Stimulated activated CD4-positive, alpha-beta T cell treated with anti-CD3 and anti-CD28 coated beads, Interleukin-2, amount 100 ng/mL, for 24 hours (primary cell): ENCODE measurements at places on chromosomes 4 and X.

- no peak for DNase-seq
These were observed 22.8 kb downstream of the PDLIM3 start for GRCh38 chr4:185512516-185512915.

DNA sequence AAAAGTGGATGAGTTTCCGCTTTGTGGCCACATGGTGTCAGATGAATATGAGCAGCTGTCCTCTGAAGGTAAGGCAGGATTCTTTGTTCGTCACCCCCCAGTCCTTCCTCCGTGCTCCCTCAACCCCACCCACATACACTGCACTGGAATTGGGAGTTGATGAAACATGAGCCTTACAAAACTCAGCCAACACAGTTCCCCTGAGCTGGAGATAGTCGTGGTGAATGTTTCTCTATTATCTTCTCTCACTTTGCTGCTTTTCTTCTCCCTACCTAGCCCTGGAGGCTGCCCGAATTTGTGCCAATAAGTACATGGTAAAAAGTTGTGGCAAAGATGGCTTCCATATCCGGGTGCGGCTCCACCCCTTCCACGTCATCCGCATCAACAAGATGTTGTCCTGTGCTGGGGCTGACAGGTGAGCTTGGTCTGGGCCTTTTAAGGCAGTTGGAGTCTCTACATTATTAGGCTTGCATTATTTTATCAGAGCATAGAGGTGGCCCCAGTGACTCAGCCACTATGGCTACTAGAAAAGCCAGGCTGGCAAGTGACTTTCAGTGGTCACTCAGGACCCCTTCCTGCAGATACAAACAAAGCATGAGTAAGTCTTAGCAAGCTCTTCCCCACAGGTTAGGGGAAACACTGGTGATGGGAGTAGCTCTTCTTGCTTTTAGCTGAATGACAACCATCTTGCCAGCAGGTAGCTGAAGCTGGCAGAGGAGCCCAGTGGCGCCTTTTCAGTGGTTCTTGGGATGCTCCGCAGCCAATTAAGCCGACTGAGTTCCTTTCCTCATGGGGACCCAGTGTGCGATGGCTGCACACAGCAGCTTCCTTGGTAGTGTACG is 1.6 kb downstream of the RPL10 start:
- peak; percentile 35 for DNase-seq

- no peak for DNase-seq
These were observed 99.6 kb upstream of the MAML3 start for GRCh38 chr4:140253556-140254027.

DNA sequence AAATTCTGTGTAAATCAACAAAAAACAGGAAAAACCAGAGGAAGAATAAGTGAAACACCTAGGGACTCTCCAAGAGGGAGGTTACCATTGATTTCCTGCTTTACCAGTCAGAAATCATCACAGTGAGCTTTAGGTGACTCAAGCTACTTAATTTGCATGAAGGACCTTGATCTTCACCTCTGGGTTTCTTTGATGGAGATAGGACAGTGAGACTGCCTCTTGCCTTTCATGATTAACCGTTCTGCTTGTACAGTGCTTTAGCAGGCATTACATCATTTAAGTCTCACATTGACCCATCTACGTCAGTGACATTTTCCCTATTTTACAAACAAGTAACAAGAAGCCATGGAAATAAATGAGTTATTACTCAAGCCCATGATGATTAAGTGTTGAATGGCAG is 3.4 kb upstream of the GK start:
- DNase-seq: no peak

- DNase-seq: no peak
These were observed 805.8 kb upstream of the DIAPH2 start for GRCh38 chrX:95878874-95879273.

- DNase-seq: no peak
These were observed 144.2 kb downstream of the PDLIM5 start for GRCh38 chr4:94595880-94596483.

GRCh38 chrX:1451251-1451660 is 1.5 kb downstream of the ASMTL start:
- no peak for DNase-seq

- DNase-seq: no peak
These were observed 499.1 kb upstream of the SLIT2 start for GRCh38 chr4:19752599-19752998.

DNA sequence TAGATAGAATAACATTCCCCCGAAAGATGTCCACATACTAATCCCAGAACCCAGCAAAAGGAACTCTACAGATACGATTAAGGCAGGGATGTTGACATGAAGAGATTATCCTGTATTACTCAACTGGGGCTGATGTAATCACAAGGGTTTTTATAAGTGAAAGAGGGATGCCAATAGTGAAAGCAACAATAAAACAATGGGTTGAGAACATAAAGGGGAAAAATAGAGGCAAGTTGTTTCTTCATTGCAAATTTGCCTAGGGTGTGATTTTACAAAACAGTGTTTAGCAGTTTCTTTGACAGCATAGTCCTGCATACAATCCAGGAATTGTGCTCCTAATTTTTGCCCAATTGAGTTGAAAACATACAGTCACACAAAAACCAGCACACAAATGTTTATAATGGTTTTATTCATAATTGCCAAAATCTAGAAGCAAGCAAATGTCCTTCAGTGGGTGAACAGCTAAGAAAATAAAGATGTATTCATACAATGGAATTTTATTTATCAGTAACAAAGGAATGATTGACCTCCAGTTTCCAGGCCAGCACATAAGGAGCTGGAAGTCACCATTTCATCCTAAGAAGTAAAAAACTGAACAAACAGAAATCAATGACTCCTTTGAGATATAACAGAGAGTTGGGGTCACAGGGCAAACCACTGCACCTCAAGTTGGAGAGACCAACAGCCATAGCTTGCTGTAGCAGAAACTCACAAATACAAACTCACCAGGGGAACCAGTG is 107.2 kb downstream of the CENPC start:
- DNase-seq: no peak

DNA sequence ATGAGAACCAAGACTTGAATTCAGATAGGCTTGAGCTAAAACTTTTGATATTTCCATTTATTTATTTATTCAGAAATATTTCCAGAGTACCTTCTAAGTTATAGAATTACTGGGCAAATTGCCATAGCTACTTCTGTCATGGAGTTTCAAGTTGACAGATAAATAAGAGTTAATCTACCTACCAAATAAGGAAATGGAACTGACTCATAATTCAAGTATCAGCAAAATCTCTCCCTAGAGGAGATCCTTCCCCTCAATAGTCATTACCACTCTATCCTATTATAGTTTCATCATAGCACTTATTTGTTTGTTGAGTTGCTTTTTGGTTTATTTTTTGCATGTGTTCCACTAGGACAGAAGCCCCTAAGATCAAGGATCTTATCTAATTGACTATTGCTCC is 48.8 kb upstream of the CCSER1 start:
- DNase-seq: no peak
